EL (cell line): ENCODE measurements at places on chromosomes 2 and 18.

- DNase-seq = no peak
Observed at GRCh38 chr2:205020673-205021072, 475.4 kb downstream of the PARD3B start.

DNA sequence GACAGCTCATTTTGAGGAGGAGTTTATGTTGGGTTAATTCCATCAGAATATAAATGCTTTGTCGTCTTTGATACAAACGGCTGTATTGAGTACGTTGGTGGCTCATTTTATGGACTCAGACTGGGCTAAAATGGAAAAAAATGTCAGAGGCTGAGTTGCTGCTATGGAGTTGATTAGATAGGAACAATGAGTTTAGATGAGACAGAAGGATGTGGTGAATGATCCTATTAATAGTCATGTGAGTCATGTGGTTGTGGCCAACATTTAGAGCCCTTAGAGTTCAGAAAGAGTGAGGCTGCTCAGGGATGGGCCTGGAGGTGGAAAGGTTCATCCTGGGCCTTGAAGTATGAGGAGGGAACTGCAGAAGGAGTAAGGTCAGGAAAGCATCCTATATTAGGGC, 434.2 kb downstream of the MEIS1 start:
- peak; percentile 85 for DNase-seq

- DNase-seq = no peak
Observed at GRCh38 chr2:134119117-134119712, 134.7 kb upstream of the MGAT5 start.

DNA sequence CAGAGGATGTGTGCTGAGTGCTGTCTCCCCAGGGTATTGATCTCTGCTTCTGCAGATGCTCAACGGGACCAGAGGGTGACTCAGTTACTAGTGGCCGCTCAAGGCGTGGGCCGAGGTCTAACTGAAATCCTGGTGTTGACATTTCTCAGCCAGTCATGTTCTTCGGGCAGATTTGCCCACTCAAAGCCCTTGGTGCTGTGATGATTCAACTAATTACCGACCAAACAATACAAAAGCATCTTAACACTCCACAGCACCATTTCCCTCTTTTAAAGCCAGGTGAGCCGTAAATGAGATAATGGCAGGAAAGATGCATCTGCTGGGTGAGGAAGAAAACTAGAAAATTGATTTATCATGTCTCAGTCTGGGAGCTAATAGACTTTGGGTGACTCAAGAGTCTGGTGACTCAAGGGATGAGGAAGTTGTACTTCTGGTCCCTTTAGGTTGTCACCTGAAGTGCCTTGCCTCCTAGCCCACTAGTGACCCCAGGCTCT, 32.7 kb upstream of the PRLH start:
- DNase-seq = no peak

GRCh38 chr2:216315802-216316603, 56.3 kb downstream of the MARCHF4 start:
- peak; percentile 88 for DNase-seq

- DNase-seq = peak; percentile 98
Observed at GRCh38 chr2:37711308-37711731, 39.9 kb upstream of the CDC42EP3 start.

- DNase-seq = no peak
Observed at GRCh38 chr18:9139400-9140039, 2.9 kb downstream of the ANKRD12 start.

GRCh38 chr18:46333431-46334135, 229.4 kb downstream of the HAUS1 start:
- DNase-seq = no peak

DNA sequence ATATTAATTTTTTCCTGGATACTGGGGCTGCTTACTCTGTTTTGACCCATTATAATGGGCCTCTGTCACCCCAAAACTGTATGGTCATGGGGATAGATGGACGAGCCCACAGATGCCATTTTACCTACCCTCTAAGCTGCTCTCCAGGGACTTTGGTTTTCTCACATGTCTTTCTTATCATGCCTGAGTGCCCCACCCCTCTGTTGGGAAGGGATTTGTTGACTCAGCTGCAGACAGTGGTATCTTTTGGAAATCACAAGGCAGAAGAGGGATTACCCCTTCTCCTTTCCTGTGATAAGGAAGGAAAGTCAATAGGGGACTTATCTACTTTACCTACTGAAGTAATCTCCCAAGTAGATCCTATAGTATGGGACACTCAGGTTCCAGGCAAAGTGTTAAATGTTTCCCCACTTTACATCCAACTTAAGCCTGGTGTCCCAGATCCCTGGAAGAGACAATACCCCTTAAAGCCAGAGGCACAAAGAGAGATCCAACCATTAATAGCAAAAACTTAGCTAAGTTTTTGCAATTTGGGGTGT, 182.7 kb downstream of the RNF152 start:
- DNase-seq = no peak

- DNase-seq = peak; percentile 53
Observed at GRCh38 chr2:27185331-27186026, 26.4 kb upstream of the ATRAID start.

GRCh38 chr2:102436323-102436722, 13.4 kb downstream of the IL18RAP start:
- DNase-seq = peak; percentile 3

DNA sequence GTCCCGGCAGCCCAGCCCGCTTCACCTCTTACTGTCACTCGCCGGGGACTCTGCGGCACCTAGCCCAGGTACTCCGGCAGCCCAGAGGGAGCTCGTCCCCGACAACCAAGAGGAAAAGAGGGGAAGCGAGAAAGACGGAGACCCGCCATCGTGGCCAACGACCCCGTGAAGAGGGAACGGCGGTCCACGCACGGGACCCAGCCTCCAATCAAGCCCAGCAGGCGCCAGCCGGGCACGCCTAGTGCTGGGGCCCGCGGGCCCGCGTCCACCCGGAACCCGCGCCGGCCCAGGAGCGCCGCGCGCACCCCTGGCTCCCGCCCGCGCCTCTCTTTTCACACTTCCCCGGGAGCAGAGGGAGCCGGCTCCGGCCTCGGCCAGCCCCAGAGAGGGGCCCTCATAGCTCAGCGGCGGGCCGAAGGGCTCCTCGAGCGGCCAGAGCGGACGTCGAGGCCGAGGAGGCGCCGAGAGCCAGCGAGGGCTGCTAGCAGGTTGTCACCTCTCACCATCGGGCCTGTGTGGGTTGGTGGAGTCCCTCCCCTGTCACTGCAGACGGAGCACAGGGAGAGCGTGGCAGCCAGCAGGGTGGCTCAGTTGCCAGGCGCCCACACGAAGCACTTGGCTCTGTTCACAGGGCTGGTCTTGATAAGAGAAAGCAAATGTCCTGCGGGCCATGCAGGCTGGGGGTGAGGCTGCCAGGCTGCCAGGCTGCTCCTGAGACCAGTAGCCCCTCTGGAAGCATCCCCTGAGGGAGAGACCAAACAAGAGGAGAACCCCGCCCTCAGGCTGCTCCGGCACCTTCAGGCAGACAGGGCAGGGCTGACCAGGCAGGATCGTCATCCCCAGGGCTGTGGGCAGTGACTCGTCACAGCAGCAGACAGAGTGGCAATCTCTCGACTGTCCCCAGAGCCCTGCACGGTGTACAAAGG, 36.9 kb upstream of the KLF11 start:
- DNase-seq = peak; percentile 13

GRCh38 chr18:80044072-80044471, 9.8 kb downstream of the RBFA start:
- DNase-seq = no peak

GRCh38 chr2:218381916-218382366, at the start of gene SLC11A1:
Gene SLC11A1 (plus strand): TSS chr2:218382273. CDS start chr2:218382369, 96 bp downstream.
- no peak for DNase-seq

DNA sequence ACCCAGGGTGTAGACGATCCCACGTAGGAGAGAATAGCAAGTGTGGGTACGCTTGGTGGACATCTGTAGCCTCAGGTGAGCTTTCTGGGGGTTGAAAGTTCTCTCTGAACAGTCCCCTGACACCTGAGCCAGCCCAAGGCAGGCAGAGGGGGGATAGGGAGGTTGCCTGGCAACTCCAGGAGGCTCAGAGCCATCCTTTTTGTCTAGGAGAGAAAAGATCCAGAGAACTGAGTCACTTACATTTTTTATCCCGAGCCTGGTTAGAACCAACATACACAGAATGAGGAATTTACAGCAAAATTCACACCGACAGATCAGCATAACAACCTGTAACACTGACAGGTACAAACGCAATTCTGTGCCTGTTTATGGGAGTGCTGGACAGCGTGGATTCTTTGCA, 113.2 kb downstream of the SH3BP4 start:
- DNase-seq = no peak

DNA sequence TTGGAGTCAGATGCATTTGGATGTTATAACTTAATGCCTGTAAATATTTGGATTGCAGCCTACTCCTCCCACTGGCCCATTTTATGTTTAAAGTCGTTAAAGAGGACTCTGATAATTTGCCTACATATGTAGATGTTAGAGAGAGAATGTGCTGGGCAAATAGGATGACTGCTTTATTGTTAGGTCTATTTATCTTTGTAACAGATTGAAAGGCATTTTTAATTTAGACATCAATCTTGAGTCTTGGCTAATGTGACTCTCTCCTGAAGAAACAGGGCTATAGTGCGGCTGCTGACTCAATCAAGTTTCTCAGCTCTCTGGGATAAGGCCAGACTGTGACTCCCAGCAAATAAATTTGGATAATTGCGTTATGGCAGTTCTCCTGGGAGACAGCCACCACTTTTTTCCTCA, 1101.4 kb downstream of the CBLN2 start:
- no peak for DNase-seq

DNA sequence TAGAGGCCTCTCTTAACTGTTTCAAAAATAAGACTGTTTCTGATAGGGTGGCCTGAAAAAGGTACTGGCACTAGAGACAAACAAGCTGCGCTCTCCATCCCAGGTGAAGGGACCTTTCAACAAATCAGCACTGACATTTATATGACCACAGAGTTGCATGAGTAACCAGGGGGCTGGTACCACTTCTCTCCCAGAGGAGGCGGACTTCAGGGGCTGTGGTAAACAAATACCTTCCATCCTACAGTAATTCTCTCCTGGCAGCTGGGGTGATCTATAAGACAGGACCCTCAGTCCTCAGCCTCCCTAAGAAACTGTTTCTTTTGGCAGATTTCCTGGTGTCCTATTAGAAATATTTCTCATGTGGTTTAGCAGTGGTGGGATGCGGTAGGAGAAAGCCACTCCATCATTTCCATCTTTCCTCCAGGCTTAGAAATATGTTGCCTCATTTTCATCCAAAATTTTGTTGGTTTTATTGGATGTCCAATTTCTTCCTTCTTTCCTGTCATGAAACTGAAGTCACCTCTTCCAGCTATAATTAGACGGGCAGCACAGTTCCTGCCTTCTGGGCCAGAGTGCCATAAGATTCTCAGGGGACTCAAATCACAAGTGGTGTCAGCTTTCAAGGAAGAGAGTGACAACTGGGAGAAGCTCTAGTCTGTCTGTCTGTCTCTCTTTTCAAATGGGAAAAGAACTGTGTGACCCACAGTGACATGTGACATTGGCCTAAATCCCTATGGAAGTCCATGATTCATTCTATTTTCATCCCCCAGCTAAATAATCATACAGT, 96.4 kb downstream of the CYRIA start:
- no peak for DNase-seq
